ENCODE measurements at places on chromosomes 13 and 19.

DNA sequence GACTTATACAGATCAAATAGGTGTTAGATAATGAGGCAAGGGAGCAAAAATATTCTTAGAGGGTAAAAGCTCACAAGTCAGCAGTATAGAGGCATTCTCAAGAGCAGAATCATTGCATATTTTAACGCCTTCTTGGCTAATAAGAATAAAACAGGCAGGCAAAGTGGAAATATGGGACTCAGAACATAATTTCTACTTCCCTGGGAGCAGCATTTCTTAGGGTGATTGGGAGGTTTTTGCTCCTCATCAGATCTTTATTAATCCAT, 39.6 kb downstream of the LHFPL6 start:
- no peak for DNase-seq

DNA sequence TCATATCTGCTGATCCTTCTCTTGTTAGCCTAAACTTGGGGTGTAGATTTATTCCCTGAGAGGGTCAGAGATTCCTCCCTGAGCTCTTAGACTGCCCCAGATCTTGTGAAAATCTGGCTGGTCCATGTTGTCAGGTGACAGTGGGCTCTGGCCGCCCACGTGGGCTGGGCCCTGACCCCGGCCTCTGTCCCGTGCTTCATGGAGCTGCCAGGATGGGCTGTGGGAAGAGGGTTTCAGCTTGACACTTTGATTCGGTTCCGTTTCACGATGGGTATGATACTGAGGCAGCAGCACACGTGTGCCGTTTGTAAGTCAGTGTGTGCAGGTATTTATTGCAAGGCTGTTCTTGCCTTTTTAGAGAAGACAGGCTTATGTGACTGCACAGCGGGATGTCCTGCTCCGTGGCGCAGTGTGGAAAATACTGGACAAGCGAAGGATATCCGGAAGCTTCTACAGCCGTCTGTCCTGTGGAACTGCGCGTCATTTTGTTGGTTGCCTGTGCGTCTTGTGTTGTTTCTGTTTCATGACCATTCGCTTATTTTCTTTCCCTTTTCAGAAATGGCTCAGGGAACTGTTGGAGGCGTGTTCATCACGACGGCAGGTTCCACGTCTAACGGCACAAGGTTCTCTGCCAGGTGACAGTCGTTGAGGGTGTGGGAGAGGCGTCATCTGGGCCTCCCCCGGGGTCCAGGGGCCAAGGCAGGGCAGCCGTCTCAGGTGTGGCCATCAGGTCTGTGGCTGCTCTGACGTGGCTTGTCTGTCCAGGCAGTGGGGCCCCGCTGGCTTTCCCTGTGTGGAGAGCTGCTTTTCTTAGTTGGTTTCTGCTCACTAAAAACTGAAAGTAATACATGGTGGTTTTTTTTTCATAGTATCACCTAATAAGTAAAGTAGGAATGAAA, 20.5 kb downstream of the ATP4B start:
- DNase-seq = no peak

DNA sequence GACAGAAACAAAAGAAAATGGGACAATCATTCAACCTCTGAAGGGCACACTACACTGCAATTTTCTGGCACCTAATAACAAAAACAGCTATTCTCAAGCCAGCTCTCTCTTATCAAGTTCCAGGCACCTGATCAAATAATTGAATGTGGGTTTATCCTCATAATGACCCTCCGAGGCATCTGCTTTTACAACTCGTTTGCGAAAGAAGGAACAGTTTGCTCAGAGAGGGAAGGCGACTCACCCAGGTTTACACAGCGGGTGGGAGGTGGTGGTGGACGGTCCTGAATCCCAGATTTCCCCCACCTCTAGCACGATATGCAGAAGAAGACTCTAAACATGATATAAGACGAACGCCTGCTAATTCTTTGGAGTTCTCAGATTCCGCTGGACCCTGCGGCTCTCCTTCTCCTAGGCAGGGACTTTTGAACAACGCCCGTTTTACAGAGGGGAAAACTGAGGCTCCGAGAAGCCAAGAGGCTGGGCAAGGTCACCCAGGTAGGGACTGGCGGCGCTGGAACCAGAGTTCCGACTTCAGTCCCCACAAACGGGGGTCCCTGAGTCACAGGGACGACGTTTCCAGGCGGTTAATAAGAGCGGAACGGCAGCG, 641 bp downstream of the SGTA start:
- DNase-seq = no peak

GRCh38 chr13:50697746-50698539, 145.5 kb downstream of the DLEU7 start:
- no peak for DNase-seq

DNA sequence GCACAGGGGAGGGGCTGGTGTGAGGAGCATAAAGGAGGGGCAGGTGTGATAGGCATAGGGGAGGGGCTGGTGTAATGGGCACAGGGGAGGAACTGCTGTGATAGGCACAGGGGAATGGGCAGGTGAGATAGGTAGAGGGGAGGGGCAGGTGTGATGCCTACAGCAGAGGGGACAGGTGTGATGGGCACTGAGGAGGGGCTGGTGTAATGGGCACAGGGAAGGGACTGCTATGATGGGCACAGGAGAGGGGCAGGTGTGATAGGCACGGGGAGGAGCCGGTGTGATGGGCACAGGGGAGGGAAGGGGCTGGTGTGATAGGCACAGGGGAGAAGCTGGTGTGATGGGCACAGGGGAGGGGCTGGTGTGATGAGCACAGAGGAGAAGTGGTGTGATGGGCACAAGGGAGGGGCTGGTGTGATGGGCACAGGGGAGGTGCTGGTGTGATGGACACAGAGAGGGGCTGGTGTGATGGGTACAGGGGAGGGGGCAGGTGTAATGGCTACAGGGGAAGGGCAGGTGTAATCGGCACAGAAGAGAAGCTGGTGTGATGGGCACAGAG, 39.5 kb upstream of the POP4 start:
- no peak for DNase-seq

DNA sequence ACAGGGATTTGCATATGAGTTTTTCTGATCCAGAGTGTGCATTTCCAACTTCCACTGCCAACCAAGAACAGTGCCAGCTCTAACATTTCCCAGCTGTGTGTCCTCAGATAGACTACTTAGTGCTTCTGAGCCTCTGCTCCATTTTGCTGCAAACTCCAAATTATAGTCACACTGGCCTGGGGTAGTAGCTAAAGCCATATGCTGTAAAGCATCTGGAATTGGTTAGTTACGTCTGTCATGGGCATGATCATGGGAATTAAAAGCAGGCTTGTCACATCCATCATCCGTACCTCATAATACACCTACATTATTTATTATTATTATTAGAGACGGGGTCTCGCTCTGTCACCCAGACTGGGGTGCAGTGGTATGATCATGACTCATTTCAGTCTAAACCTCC, 7.1 kb downstream of the ELAVL3 start:
- no peak for DNase-seq

- DNase-seq = no peak
These were observed 37.4 kb upstream of the TEX29 start for GRCh38 chr13:111282997-111283396.

- no peak for DNase-seq
These were observed 7.8 kb downstream of the MARK4 start for GRCh38 chr19:45258862-45259261.

DNA sequence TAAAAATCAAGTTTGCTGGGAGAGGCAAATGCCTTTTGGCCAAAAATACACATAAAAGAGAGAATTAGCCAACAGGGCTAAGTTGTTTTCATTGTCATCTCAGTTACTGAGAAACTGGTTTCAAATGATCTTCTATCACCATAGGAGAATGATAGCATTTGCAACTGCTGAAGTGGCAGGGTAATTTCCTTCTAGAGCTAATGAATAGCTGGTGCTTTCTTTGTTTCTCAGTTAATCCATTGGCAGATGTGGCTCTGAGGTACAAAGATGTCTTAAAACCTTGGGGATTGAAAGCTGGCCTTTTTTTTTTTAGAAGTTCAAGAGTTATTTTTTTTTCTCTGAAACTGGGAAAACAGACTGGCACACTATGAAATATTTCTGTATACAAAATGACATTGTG, 332.7 kb upstream of the KLF12 start:
- DNase-seq = no peak

Data from stimulated activated CD4-positive, alpha-beta T cell treated with anti-CD3 and anti-CD28 coated beads, Interleukin-4, amount 100 ng/mL, for 48 hours (primary cell).